CD4-positive, CD25-positive, alpha-beta regulatory T cell (primary cell): ENCODE measurements at places on chromosomes 4 and X. TPM values are rescaled to one million over a fixed set of nuclear protein-coding genes. Genes with fewer than 3 reads are reported as not detected.
A peak's percentile ranks its signal among the peaks of the same experiment; 100 is the strongest.

SYTL5 gene
- total RNA-seq: not detected

DNA sequence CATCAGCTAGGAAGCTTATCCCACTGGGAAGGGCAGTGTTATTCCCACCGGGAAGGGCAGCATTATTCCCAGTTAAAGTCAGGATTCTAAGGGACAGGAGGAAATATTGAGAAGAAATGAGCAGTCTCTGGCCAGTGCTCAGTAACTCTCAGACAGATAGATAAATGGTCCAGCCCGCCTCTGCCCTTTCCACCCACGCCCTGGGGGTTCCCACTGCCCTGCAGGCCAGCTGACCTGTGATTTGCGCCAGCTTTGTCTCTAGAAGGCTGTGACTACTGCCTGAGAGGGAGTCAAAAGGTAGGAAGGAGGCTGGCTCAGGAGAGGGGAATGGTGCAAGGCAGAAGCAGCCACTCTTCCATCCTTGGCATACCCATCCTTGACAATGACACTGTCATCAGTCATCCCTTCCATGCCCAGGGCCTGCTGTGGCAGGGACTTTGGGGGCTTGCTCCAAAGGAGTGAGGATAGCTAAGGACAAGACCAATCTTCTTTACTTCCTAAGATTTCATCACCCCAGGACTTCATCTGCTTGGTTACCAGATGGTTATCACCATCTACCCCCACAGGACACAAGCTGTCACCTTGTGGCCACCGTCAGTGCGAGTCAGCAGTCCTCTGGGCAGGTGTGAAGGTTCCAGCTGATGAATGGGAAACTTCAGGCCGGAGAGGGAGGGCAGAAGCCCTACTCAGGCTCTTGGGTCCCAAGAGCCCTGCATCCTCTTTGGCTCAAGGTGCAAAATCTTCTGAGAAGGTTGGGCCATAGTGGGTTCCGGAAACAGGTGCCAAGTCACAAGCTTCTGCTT lies 49.5 kb downstream of the SEPSECS start:
- no peak overlapping the region for H3K4me3 ChIP-seq
- H3K27me3 ChIP-seq: no peaks in the 10 kb centered on the region
- no peaks in the 10 kb centered on the region for H3K36me3 ChIP-seq

GRIA3 gene
- not detected for total RNA-seq

AFF2 gene
- 1.1 TPM for total RNA-seq

TMPRSS11A gene
- total RNA-seq: not detected

GAGE12H gene
- not detected for total RNA-seq

TRIM61 gene
- total RNA-seq: 0.25 TPM

- H3K27ac ChIP-seq: peak overlapping the region; percentile 65
- no peaks in the 10 kb centered on the region for H3K36me3 ChIP-seq
- no peak for DNase-seq
- no peaks in the 10 kb centered on the region for H3K27me3 ChIP-seq
- no peak overlapping the region for H3K4me3 ChIP-seq
- peaks cover 56% of the 10 kb centered on the region for H3K4me1 ChIP-seq
These were observed 11.0 kb downstream of the NEIL3 start for GRCh38 chr4:177320721-177321120.
